Stimulated activated CD4-positive, alpha-beta T cell treated with anti-CD3 and anti-CD28 coated beads, Interleukin-1b, Interleukin-23, amount 100 ng/mL, for 1 hour (primary cell): ENCODE measurements at places on chromosomes 2 and 18.

- DNase-seq = no peak
Observed at GRCh38 chr18:48752478-48752877, 198.3 kb downstream of the SMAD7 start.

- no peak for DNase-seq
Observed at GRCh38 chr2:150166313-150167051, 321.0 kb downstream of the RND3 start.

GRCh38 chr2:30695749-30696148, 111.5 kb downstream of the CAPN13 start:
- no peak for DNase-seq

DNA sequence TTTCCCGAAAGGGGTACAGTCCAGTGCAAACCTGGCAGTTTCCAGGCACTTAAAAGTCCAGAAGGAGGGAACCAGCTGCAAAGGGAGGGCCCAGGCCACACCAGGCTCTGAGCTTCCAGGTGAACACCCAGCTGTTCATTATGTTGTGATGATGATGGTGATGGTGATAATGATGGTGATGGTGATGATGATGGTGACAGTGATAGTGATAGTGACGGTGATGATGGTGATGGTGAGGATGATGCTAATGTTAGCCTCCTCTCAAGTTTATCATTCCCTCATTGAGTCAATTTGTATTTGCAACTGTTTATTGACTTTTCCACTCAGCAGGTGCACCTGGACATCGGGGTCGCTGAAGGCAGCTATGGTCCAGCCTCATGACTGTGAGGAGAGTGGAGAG, 199.4 kb upstream of the ID2 start:
- no peak for DNase-seq

- DNase-seq = no peak
Observed at GRCh38 chr2:25567406-25567805, 106.0 kb downstream of the DTNB start.

- DNase-seq = no peak
Observed at GRCh38 chr2:75464348-75464946, 96.3 kb downstream of the EVA1A start.

- no peak for DNase-seq
Observed at GRCh38 chr2:169082995-169083394, 13.6 kb downstream of the DHRS9 start.

DNA sequence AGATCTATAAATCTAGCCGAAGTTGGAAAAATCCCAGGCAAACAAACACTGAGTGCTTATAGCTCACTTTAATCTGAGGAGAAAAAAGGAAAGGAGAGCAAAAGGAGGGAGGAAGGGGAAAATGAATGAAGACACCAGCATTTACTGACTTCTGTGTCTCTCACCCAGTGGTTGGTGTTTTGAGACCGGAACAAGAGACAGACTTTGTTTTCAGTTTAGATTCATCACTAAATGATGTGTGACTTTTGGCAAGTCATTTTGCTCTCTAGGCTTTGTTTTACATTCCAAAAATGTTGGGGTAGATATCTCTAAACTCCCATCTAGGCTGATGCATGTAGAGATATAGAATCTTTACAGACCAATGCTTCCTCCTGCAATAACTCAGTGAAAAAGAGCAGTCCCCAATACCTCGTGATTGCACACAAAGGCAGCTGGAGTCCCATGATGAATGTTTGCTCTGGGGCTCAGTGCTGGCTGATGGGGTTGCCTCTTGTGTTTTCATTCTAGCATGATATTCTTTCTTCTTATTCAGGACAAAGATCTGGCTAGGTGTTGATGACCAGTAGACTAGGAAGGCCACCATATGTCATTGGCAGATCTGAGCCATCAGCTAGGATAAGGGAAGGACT, 51.4 kb downstream of the TRIB2 start:
- no peak for DNase-seq

DNA sequence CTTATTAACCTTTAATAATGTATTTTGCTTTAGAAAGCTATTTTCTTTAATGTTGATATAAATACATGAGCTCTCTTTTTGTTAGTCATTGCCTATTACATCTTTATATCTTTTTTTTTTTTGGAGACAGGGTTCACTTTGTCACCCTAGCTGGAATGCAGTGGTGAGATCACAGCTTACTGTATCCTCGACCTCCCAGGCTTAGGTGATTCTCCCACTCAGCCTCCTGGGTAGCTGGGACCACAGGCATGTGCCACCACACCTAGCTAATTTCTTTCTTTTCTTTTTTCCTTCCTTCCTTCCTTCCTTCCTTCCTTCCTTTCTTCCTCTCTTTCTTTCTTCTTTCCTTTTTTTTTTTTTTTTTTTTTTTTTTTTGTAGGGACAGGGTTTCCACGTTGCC, 15.4 kb downstream of the NAB1 start:
- no peak for DNase-seq

DNA sequence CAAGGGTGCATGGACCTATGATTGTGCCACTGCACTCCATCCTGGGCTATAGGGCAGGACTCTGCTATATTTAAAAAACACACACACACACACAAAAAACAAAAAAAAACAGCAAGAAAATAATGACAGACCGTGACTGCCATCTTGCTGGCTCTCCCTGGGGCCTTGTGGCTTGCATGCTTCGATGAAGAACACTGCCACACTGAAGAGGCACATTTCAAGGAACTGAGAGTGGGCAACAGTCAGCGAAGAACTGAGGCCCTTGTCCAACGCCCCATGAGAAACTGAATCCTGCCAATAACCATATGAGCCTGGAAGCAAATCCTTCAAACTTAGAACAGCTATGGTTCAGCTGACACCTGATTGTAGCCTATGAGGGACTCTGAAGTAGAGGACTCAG, 158.1 kb downstream of the CCBE1 start:
- DNase-seq = no peak

- no peak for DNase-seq
Observed at GRCh38 chr2:237904831-237905599, 45.6 kb downstream of the RAMP1 start.

DNA sequence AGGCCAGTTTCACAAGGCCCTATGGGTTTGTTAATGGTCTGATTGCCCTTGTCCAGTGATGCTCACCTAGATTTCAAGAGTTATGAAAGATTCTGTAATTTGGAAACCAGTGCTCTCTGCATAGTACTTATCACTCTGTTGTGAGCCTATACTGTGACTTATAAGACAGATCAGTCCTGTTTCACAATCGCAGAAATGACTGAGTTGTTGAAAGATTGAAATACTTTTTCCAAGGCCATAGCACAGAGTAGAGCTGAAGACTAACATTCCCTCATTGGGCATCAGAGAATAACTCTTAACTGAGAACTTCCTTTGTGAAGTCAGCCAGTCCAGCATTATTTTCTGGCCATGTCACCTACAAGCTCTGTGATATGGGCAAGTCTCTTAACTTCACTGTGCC, 44.0 kb downstream of the CCDC85A start:
- no peak for DNase-seq

- no peak for DNase-seq
Observed at GRCh38 chr2:207055257-207055656, 110.5 kb downstream of the KLF7 start.

- DNase-seq = no peak
Observed at GRCh38 chr2:53314718-53315117, 452.9 kb upstream of the CHAC2 start.

- DNase-seq = no peak
Observed at GRCh38 chr2:99478632-99479031, 11.2 kb downstream of the REV1 start.

- DNase-seq = no peak
Observed at GRCh38 chr2:71822463-71822862, 325.2 kb downstream of the CYP26B1 start.

DNA sequence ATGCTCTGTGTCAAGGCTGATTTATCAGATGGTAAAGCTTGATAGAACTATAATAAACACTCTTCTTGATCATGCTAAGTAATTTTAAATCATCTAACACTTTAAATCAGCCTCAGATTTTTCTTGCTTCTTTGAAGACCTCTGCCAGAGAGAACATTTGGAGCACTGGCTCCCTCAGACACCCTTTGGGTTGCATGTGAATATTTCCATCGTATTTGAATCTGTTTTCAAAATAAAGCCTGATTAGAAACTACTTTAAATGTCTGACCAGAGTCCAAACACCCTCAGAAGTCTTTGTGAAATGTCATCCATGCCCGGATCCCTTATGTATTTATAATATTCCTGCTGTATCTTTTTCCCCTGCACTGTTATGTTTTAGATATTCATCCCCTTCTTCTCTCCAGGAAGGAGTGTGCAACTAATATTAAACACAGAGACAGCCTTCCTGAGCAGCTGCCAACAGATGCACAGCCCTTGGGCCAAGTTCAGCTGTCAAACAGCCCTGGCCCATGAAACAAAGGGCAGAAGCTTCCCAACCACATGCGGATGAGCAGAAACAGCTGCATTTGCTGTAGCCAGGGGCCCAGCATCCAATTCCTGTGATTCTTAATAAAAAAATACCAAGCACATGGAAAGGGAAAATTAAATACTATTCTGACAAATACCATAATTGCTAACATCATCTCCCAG, 46.5 kb downstream of the DPP10 start:
- DNase-seq = no peak

GRCh38 chr2:210445116-210445707, 31.3 kb downstream of the LANCL1 start:
- DNase-seq = no peak

GRCh38 chr18:26741048-26741447, 124.5 kb downstream of the AQP4 start:
- DNase-seq = no peak

DNA sequence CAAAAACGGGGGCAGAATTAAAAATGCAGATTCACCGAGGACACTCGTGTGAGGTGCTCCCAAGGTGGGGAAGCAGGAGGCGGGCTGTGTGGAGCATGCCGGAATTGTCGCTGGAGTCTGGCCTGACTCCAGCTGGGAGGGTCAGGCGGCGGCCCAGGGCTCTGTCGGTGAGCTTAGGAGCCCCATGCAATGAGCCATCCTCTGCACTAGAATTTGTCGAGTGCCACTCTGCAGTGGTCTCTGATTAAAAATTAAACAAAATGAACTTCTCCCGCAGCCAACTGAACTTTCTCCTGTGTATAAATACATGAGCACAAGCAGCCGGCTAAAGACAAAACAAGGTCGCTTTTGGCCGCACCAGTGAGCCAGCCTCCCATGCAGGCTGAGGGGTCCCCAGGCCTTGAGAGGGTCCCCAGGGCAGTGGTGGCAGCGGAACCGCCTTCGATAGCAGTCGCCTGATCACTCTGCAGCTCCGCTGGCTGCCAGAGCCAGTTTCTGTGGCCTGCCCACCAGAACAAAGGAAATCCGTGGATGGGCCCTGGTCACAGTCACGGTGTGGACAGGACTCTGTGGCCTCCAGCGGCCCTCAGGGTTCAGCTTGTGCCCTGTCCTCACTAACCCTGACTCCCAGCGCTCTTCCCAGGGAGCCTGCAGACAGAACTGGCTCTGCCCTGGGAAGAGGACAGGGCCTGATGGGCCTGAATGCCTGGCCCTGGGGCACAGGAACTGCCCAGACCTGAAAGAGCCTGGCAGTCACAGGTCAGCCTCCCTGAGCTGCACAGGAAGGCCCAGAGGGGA, 201.3 kb downstream of the EIPR1 start:
- no peak for DNase-seq

GRCh38 chr2:206989311-206989710, 50.0 kb downstream of the CPO start:
- DNase-seq = no peak

DNA sequence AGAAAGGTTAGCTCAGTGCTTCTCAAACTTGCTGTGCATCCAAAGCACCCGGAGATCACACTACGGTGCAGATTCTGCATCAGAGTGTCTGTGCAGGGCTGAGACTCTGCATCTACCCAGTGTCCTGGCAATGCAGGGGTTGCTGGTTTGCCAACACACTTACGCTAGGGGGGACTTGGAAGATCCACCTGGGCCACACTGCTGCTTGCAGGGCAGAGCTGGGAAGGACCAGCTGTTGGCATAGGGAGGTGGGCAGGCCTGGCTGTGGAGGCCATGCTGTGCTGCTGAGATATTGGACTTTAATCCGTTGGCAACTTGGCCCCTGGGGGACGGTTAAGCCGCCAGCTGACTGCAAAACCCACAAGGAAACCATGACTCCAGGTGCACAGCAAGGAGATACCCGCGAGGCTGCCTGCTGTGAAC, 397.6 kb upstream of the HS6ST1 start:
- DNase-seq = no peak

DNA sequence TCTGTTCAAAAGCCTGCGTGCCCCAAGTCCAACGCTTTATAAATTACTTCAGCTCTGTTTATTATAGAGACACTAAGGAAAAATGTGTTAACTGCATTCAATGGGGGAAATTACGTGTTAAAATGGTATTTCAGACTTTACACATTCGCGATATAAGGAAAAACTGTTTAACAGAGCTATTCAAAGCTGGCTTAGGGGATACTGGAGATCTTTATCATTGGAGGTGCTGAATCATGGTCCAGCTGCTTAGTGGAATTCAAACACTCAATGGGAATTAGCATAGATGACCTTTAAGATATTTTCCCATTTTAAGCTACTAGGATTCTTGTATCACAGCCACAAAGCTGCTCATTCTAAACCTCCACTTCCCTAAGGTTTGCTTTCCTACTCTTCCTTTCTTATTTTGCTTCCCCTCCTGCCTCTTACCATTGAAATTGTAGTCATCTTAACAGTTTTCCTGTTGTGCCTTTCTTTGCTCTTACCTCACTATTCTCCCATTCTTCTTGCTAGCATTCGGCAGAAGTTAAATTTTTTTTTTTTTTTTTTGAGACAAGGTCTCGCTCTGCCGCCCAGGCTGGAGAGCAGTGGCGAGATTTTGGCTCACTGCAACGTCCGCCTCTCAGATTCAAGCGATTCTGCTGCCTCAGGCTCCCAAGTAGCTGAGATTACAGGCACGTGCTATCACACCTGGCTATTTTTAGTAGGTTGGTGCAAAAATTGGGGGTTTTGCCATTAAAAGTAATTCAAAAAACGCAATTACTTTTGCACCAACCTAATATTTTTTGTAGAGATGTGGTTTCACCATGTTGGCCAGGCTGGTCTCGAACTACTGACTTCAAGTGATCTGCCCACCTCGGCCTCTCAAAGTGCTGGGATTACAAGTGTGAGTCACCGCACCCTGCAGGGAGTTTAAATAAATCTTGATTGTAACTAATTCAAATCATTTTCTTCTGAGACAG, 6.5 kb downstream of the SULT6B1 start:
- DNase-seq = no peak

- no peak for DNase-seq
Observed at GRCh38 chr2:133557614-133558013, 10.6 kb downstream of the NCKAP5 start.

GRCh38 chr2:231720292-231720986, 12.1 kb downstream of the PTMA start:
- DNase-seq = no peak

- no peak for DNase-seq
Observed at GRCh38 chr2:196200557-196200956, 29.2 kb upstream of the STK17B start.
